ENCODE measurements at places on chromosomes 1 and 21.

DNA sequence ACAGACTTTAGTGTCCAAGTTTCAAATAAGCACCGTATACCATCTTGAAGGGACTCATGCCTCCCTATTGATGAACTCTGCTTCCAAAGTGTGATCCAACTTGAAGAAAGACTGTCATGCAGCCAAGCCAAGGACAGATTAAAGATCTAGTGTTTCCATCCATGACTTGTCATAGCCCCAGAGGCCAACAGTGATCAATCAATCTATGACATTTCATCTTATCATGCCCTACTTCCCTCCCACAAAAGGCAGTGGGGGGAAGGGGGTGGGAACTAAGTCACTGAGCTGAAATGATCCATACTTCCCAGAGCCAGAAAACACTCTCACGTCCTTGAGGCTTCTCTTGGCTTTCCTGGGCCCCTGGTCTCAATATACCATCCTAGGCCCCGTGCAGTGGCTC lies 4.0 kb downstream of the SERPINC1 start:
- no peak for DNase-seq

DNA sequence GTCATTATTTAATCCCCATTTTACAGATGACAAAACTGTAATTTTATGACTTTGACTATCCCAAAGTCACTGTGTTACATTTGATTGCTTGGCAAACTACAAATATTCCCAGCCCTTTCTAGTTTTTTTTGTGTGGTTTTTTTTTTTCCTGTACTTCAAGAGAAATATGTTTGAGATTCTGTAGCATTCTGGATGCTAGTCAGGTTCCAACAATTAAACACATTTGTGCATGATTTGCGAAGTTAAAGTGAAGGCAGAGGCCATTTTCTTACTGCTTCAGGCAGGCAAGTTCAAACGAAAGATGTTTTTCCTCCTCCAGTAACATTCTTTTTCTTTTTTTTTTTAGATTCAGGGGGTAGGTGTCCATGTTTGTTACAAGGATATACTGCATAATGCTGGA lies 107.9 kb upstream of the SERTAD4 start:
- DNase-seq: no peak

- DNase-seq: no peak
Observed at GRCh38 chr1:75616436-75617433, 5.8 kb upstream of the SLC44A5 start.

GRCh38 chr1:9452516-9453140 lies 86.6 kb upstream of the SLC25A33 start:
- DNase-seq: no peak

GRCh38 chr1:29380532-29380931 lies 144.2 kb downstream of the PTPRU start:
- DNase-seq: no peak

DNA sequence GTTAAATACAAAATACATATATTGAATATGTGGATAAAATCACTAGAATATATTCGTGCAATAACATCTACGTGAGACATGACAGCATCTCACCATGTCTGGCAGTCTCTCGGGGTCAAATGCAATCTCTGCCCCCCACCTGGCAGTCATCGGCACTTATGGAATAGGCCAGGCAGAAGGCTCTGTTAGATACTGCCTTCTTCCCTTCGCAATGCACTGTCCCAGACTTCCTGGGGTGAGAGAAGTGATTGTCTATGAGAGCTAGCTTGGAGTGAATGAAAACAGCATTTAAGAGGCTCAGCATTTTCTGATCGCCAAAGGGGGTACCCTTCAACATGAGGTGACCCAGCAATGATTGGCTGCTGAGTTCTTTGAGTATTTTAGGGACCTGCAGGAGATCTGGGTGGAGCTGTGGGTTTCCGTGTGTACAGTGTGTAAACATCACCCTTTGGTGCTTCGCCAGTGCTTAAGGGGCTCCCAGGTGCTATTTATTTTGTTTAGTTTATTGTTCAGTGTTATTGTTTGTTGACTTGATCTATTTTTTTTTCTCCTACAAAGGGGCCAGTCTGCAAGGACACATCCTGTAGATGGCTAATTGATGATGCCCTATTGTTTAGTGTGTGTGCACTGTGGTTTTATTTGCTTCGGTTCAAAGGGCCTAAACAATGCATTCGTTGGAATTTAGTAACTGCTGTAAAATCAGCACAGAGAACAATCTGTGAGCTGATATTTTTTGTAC lies 10.2 kb downstream of the ERG start:
- peak; percentile 31 for DNase-seq

GRCh38 chr1:82578086-82578726 lies 777.5 kb downstream of the ADGRL2 start:
- DNase-seq: no peak

DNA sequence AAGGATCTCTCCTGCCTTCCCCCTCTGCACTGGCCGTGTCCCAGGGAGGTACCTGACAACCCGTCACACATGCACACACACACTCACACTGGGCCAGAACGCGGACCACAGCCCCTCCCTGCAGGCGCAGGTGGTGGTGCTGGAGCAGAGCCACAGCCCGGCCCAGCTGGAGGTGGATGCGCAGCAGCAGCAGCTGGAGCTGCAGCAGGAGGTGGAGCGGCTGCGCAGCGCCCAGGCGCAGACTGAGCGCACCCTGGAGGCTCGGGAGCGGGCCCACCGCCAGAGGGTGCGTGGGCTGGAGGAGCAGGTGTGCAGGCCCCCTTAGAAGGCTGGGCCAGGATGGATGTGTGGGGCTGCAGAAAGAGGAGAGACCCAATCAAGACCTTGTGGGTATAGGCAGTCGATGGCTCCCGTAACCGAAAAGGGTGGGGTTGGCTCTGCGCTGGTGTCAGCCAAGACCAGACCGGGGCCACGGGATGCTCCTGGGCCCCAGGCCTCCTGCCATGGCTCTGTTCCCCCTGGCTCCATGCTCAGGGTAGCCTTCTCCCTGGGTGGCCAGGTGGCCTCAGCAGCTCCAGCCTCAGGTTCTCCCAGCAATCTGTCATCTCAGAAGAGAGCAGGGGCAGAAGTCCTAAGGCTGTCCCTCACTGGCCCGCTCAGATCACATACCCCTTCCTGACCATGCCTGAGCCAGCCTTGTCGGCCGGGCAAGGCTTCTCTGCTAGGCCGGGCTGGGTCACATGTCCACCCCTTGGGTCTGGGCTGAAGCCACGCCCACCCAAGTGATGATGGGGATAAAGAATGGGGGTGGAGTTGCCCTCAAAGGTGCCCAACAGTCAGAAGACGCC lies 8.9 kb downstream of the MFAP2 start:
- peak; percentile 73 for DNase-seq

DNA sequence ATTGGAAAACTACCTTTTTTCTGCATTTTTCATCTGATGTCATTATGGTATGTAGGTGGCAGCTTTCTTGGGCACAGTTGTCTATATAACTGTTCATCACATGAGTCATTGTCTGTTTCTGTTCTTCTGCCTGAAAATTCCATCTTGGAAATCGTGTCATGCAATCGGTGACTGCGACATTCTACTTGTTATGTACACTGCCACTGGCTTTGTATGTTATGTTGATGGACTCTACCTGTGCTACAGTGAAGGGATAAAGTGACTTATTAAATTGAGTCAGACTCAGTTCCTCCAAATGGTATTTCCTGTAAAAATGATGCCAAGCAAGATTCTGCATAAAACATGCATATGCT lies 8.6 kb downstream of the SMAP2 start:
- no peak for DNase-seq

DNA sequence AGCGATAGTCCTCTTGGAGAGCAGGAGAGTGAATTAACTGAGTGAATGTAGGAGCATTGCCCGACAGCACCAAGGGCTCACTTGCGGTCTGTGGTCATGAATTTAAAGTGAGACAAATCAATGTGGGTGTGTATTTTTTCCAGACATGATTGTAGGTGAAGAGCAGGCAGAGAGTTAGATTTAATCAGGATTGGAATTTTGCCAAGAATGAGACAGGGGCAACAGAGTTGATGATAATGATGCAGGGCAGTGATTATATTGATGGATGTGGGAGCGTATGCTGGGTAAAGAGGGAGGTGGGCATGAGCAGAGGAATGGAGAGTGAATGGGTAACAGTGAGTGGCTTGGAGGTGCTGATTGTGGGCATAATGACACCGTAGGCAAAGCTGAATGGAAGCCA lies 20.0 kb upstream of the SYT6 start:
- DNase-seq: no peak

DNA sequence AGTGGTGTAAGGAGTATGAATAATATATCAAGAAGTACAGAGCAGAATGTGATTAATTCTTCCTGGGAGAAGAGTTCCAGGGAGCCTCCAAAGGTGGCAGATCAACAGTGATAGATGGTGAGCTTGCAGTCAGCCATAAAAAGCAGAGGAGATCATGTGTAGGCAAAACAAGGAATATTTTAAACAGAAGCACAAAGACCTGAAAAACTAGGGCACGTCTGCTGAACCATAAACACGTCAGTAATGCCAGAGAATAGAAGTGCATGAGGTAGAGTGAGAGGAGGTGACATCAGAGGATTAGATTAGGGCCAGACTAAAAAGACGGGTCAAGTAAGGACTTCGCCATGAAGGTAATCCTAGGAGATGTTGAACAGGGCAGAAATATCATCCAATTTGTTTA lies 151.8 kb downstream of the EIF4G3 start:
- peak; percentile 41 for DNase-seq

GRCh38 chr1:220884109-220884980 lies 5.1 kb downstream of the HLX start:
- DNase-seq: no peak

- DNase-seq: no peak
Observed at GRCh38 chr21:19122356-19122755, 718.8 kb upstream of the TMPRSS15 start.

- DNase-seq: no peak
Observed at GRCh38 chr1:4796161-4797015, 142.0 kb downstream of the AJAP1 start.

- no peak for DNase-seq
Observed at GRCh38 chr1:155999964-156000363, 20.8 kb downstream of the SSR2 start.

- DNase-seq: no peak
Observed at GRCh38 chr1:20318971-20319370, 28.3 kb downstream of the VWA5B1 start.

GRCh38 chr1:87418048-87418447 lies 89.4 kb downstream of the LMO4 start:
- DNase-seq: no peak

DNA sequence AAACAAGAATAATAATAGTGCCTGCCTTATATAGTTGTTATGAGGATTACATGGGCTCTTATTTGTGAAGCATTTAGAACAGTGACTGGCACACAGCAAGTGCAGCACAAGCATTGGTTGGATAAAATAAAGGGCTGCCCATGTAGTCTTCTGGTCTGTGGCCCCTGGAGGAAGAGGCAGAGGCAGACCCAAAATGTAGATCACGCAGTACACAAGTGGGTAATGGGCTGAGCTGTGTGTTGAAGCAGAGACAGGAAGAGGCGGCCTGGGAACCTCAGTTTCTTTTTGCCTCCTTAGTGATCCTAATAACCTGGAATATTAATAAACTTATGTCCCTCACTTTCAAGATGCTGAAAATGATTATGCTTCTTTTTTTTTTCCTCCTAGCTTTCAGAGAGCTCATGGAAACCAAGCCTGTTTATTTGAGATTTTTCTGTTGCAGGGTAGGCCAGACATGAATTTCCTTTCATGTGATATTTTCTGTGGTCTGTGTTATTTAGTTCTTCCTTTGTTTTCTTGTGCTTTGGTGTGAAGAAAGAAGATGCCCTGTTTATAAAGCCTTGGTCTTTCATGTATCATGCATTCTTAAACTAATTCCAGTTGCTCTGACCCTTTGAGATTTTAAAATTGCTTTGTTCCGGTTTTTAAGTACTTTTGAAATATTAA lies 42.5 kb downstream of the LRRC8D start:
- DNase-seq: no peak

DNA sequence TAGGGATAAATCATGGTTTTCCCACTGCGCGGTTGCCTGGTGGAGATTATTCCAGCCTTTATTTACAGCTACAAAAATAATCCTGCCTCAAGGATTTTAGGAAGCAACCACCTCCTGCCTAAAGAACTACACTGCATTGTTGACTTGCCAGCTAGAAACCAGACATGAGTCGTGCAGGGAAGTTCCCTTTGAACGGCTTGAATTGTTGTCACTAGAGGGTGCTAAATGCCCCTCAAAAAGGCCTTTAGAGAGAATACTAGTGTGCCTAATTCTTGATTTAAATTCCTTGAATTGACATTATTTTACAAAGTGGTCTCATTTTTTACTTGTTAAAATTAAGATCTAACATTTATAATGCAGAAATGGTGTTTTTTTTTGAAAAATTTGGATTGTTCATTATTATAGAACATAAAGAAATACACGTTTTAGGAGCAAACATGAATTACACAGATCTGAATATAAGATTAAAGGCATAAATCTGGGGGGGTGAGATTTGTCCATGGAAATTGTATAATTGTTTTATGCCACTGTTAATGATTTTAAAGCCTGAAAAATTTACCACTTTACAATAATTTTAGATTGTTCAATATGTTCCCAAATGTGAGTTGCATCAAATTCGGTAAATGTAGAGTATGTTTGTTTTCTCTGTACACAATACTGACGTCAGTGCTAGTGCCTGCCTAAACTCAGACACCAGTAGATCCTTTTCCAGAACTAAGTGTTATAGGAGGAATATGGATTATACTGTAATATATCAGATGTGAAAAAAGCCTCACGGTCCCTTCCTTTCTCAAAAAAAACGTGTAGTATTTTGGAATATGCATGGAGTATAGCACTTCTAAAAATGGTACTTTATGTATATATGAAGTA lies 7.6 kb upstream of the ERG start:
- DNase-seq: peak; percentile 82

DNA sequence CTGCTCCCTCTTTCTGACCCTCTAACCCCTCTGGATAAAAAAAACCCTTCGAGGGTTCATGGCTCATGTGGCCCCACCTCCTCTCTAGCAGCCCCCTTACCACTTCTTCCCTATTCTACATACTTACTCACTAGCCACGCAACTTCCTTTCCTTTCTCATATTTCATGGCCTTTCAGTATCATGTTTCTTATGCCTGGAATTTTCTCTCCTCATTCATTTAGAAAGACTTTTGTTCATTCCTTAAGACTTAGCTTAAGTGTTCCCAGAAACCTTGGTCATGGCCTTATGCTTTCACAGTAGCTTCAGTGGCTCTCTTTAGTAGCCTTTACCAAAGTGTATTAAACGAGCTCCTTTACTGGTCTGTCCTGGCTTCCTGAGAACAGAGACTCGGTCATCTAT lies 6.1 kb downstream of the ACP6 start:
- DNase-seq: no peak

DNA sequence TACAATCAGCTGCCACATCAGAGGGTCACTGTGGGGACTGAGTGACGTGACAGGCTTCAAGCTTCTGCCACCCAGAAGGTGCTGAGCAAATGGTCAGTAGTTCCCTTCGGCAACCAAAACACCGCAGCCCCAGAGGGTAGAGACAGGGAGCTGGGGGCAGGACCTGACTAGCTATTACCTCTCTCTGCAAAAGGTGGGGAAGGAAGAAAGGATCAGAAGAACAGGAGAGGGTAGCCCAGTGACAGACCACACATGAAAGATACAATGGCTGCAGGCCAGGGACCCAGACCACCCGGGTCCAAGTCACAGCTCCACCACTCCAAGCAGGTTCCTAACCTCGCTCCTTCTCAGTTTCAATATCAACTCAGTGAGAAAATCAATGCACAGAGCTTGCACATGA lies 377.1 kb downstream of the NPHP4 start:
- DNase-seq: no peak

Data from SHP77 (cell line).